ENCODE measurements at places on chromosomes 1 and 21.

GRCh38 chr1:77832901-77833300, 53.5 kb downstream of the MIGA1 start:
- DNase-seq, result peak; percentile 99

- no peak for DNase-seq
Measured at GRCh38 chr1:111006556-111006955, 42.8 kb upstream of the LRIF1 start.

GRCh38 chr21:42414928-42415769, 11.4 kb downstream of the UBASH3A start:
- peak; percentile 88 for DNase-seq

GRCh38 chr1:203666609-203667008, 40.0 kb downstream of the ATP2B4 start:
- no peak for DNase-seq

GRCh38 chr21:35408401-35408800, 359.3 kb upstream of the RUNX1 start:
- DNase-seq, result peak; percentile 67

DNA sequence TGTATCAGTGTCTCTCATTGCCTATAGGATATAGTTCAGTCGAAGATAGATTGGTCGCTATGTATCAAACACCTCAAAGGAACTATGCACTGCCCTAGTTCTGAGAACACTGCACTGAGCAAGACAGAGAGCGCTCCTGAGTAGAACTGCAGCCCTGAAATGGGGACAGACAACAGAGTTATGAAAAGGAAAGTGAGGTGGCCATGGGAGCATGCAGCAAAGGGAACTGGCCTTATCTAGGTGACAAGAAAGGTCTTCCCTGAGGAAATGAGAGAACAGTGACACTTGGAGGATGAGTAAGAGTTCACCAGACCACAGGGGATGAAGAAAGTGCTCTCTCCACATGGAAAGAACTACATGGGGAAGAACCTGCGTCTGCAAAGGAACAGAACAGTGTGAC, 7.5 kb upstream of the G0S2 start:
- DNase-seq, result no peak

DNA sequence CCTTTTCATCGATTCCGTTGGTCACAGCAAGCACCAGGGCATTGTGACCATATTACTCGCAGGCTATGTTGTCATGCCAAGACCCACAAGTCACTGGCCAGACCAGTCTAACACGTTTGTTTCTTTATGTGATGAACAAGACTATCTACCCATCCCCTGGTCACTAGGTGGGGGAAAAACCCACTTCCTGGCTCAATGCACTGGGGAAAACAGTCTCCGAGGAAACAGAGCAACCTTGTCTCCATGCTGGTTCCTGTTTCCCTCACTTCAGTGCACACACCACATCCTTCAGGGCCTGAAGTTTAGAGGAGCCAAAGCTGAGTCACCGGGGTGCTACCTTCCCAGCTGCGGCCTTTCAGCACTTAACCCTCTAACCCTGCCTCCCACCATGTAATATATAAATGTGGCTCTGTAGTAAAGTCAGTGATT, 20.9 kb downstream of the ERICH3 start:
- peak; percentile 86 for DNase-seq

All from fibroblast of mammary gland (primary cell).